H9 (cell line): ENCODE measurements at places on chromosomes 7 and 10.

DNA sequence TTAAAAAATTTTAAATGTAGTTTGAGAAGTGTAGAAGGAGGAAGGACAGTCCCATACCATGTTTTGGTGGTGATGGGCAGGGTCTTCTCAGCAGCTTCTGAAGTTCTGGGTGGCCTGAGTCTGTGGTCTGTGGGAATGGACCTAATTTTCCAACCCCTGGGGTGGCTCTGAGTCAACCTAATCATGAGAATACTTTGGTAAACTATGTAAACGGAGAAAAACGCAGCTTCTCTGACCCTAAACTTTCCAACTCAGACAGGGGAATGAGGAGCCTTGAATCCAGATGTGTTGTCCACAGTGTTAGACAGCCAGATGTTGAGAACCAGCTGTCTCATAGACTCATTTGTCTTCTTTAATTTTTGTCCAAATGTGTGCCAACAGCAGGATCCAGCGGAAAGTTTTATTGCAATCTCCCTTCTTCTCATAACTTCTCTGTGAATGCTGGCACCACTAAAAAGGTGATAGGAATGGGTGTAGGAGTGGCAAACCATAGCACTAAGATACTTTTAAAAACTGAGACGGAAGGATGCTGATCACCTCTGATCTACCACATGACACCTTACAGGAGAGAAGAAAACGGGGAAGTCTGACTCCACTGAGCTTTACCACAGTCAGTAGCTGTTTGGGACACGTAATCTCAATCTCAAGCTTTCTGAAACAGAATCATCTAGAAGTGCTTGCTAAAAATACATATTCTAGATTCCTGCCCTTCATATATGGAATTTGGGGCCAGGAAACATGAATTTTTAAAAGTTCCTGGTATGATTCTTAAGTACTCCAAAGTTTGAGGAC, 90.5 kb upstream of the PHYHIPL start:
- no peak overlapping the region for H3K4me3 ChIP-seq
- H3K27ac ChIP-seq = no peak overlapping the region
- H3K4me1 ChIP-seq = no peaks in the 10 kb centered on the region

DNA sequence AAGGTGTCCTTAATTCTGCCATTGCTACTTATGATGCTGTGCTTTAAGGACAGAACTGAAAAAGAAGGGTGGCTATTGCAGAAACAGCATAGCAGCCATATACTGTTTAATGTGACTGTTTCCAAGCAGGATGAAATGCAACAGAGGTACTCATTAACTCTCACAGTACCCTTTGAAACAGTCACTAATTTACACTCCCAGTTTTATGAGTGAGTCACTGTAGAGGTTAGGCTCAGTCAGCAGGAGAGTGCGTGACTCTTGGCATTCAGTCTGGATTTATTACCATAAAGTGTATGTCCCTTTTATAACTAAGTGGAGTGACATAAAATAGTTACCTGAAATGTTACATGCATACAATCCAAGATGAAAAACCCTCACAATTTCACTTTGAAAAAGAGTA, 27.7 kb downstream of the ALDH18A1 start:
- no peak overlapping the region for H3K4me3 ChIP-seq
- no peaks in the 10 kb centered on the region for H3K4me1 ChIP-seq

DNA sequence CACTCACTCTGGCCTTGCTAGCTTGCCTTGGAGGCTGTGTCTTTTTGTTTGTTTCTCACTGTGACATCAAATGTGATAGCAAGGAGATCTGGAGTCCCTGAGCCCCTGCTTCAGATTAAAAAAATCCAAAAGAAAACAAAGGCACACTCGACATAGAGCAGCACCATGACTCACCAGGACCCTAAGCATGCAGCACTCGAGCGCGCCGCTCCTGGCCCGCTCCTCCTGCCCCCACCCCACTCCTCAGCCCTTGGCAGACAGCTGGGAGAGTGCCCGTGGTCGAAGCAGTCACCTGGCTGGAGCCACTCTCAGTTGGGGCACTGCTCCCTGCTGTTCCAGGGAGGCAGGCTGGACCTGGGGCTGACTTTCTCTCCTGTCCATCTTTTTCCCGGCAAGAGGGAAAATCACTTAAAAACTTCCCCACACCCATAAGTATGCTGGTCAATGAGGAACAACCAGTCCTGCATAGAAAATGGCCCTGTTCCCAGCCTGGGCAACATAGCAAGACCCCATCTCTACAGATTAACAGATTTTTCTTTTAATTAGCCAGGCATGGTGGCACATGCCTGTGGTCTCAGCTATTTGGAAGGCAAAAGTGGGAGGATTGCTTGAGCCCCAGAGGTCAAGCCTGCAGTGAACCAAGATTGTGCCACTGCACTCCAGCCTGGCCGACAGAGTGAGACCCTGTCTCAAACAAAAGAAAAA, 128.4 kb downstream of the PAXIP1 start:
- no peaks in the 10 kb centered on the region; the same call in 2 of the 3 replicates for H3K36me3 ChIP-seq
- no peaks in the 10 kb centered on the region for H3K27me3 ChIP-seq
- DNase-seq = no peak
- no peak overlapping the region for H3K27ac ChIP-seq

DNA sequence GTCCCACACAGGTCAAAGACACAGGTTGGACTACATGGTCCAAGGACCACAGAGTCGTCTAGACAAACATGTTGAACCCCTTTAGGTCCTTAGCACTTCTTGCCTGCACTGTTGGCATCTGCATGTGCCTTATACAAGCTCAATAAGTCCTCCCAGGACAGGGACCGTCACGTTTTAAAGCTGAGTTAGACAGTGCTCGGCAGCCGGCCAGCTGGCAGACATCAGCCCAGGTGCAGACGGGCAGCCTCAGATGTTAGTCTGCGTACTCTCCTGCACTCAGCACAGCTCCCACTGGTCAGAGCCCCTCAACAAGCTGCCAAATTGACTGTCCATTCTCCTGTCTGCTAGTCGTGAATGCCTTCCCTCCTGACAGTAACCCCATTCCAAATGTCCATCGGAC, 34.9 kb downstream of the PARP12 start:
- H3K36me3 ChIP-seq = peaks cover 4% of the 10 kb centered on the region; the same call in 1 of the 2 replicates
- no peaks in the 10 kb centered on the region for H3K27me3 ChIP-seq
- no peak for DNase-seq

DNA sequence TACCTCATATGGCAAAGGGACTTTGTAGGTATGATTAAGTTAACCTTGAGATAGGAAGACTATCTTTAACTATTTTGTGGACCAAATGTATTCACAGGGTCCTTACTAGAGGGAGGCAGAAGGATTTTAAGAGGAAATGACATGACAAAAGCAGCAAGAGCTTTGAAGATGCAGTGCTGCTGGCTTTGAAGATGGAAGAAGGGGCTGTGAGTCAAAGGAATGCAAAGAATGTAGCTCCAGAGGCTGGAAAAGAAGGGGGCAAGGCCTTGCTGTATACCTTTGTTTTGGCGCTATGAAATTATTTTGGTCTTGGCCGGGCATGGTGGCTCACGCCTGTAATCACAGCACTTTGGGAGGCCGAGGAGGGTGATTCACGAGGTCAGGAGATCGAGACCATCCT, 3.2 kb upstream of the NRBF2 start:
- H3K36me3 ChIP-seq = no peaks in the 10 kb centered on the region; the same call in 2 of the 3 replicates
- no peak overlapping the region for H3K27ac ChIP-seq
- H3K27me3 ChIP-seq = no peaks in the 10 kb centered on the region
- DNase-seq = peak; percentile 48

- no peak overlapping the region for H3K27ac ChIP-seq
- no peaks in the 10 kb centered on the region for H3K4me1 ChIP-seq
- H3K4me3 ChIP-seq = no peak overlapping the region
- no peaks in the 10 kb centered on the region for H3K27me3 ChIP-seq
- no peaks in the 10 kb centered on the region for H3K36me3 ChIP-seq
Measured at GRCh38 chr7:11313801-11314200, 340.1 kb downstream of the PHF14 start.

- no peaks in the 10 kb centered on the region for H3K36me3 ChIP-seq
- H3K4me1 ChIP-seq = no peaks in the 10 kb centered on the region; the same call in 1 of the 2 replicates
- H3K27me3 ChIP-seq = no peaks in the 10 kb centered on the region
- H3K27ac ChIP-seq = no peak overlapping the region
- H3K4me3 ChIP-seq = no peak overlapping the region
- no peak for DNase-seq
Measured at GRCh38 chr10:60827791-60828488, 49.7 kb downstream of the CDK1 start.
